ENCODE measurements at places on chromosomes 13 and 19. TPM values are rescaled to one million over a fixed set of nuclear protein-coding genes. Genes with fewer than 3 reads are reported as not detected.
A peak's percentile ranks its signal among the peaks of the same experiment; 100 is the strongest.

The CEACAM21 gene
- polyA plus RNA-seq, result 16.7 TPM

The IQCN gene
- polyA plus RNA-seq, result 0.15 TPM

The CEACAM7 gene
- polyA plus RNA-seq, result not detected

The CDC16 gene
- 12.9 TPM for polyA plus RNA-seq

The KCNRG gene
- polyA plus RNA-seq, result 0.31 TPM

DNA sequence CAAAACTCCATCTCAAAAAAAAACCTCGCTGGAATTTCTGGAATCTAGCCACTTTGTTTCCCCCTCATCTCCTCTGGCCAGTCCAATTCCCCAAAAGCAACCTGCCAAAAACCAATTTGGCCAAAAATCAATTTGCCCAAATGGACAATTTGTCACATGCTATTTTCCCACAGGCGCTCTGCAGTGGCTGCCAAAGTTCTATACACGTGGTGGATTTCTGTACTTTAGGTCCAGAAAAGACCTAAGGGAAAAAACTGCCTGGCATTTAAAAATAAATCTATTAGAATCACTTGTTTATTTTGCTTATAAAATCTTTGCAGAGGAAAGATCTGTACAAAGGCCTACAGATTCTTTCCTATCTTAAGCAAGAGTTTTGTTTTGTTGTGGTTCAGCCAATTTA lies 79.4 kb downstream of the MAP4K1 start:
- DNase-seq, result no peak
- H3K27me3 ChIP-seq, result no peaks in the 10 kb centered on the region
- H3K27ac ChIP-seq, result peak overlapping the region; percentile 81
- H3K36me3 ChIP-seq, result no peaks in the 10 kb centered on the region
- peak overlapping the region; percentile 82 for H3K4me3 ChIP-seq
- peaks cover 27% of the 10 kb centered on the region for H3K4me1 ChIP-seq

The COQ8B gene
- polyA plus RNA-seq, result 9.8 TPM

- peaks cover 3% of the 10 kb centered on the region for H3K36me3 ChIP-seq
- peak; percentile 48 for DNase-seq
- H3K4me1 ChIP-seq, result peaks cover 4% of the 10 kb centered on the region
- H3K27ac ChIP-seq, result peak within 1 kb of the TSS; percentile 16
Observed at GRCh38 chr19:7595466-7596133, at the start of gene CAMSAP3. Gene CAMSAP3, plus strand, starts transcription at chr19:7595863. Its CDS starts 140 bp downstream, at chr19:7596003.

The YJEFN3 gene
- not detected for polyA plus RNA-seq

The RFXANK gene
- 86.9 TPM for polyA plus RNA-seq

The LGALS14 gene
- polyA plus RNA-seq, result not detected

Data from naive thymus-derived CD8-positive, alpha-beta T cell (primary cell).